ENCODE measurements at places on chromosomes 12 and 14.

DNA sequence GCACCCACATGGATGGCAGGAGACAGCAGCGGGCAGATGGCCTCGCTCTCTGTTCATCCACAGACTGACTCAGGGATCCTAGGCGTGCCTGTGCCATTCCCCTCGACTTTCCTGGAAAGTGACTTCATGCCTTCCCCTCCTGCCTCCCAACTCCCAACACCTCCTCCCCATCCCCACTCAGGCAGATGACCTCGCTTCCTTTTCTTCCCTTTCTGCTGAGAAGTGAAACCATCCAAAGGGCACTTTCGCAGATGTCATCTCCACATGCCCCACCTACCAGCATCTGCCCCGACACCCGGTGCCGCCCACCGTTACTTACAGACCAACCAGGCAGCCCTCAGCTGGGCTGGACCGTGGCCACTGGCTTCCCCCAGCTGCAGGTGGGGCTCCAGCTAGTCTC lies 29.6 kb downstream of the BEGAIN start:
- no peak for DNase-seq

DNA sequence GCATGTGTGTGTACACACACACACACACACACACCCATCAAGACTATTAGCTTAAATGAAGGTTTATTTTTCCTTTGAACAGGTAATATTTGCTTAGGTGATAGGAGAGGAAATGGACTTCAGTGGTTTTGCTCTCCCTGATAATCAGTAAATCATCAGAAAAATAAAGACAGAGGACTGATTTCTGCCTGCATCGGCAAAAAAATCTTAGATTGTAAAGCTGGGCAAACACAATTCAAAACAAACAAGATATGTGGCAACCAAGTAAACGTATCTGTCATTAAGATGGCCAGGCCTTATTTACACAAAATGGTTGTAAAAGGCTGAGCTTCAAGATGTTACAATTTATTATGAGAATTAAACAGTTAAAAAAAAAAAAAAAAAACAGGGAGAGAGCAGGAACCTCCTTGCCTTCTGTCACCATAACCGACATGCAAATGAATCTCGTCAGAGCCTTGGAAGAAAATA lies 31.3 kb downstream of the PRKD1 start:
- no peak for DNase-seq

- DNase-seq: no peak
These were observed at the start of gene EFS for GRCh38 chr14:23365036-23365731. Gene EFS, minus strand, starts transcription at chr14:23365172. Its CDS starts 147 bp downstream, at chr14:23365025.

DNA sequence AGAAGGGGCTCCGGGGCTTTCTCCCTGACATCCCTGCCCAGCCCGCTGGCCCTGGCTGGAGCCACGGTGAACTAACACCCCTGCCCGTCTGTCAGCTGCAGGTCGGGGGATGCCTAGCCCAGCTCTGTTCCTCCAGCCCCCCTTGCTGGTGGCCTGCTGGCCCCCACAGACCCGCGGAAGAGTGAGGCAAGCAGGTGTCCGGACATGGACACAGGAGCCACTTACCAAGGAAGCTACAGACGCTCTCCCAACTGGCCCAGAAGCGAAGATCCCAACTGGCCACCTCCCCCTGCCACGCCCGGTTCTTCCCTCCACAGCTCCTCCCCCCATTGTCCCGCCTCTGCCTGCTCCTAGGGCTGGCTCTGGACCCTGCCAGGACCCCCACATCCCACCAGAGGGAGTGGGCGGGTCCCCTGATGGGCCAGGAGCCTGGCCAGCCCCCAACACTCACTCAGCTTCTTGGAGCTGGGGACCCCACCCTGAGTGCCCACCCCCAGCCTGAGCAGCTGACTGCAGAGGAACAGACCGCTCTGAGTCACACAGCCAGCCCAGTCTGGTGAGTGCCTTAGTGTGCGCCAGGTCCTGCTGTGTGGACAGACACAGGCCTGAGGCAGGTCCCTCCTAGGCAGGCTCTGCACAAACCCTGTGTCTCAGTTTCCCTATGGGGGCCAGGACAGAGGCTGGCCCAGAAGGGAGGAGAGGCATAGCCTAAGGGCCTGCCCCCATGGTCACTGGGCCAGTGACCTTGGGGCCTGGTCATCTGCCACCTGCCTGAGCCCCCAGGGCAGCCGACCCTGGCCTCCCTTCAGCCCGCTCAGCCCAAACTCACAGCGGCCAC lies 7.7 kb downstream of the AHNAK2 start:
- no peak for DNase-seq

- peak; percentile 83 for DNase-seq
These were observed 31.4 kb downstream of the VWF start for GRCh38 chr12:6092784-6093722.
